Stimulated activated naive CD4-positive, alpha-beta T cell (primary cell): ENCODE measurements at places on chromosomes 3 and 15.
A peak's percentile ranks its signal among the peaks of the same experiment; 100 is the strongest.

GRCh38 chr15:89680282-89680873 lies 1.2 kb upstream of the PLIN1 start:
- DNase-seq = no peak

DNA sequence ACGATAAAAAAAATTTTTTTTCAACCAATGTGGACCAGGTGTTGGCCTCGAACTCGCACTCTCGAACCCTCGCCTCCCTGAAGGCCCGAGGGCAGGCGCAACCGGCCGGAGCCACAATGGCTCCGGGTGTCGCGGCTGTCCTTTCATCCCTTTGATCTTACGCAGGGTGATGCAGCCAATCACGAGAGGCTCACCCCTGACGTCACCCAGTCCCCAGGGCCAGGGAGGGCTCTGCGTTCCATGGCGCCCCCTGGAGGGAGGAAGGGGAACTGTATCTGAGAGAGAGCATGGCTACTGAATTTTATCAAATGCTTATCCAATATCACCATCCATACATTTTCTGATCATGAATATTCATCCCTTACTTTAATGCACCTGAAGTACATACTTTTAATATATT lies 15.4 kb upstream of the GMNC start:
- no peak for DNase-seq

GRCh38 chr3:172096881-172097420 lies 57.6 kb downstream of the FNDC3B start:
- no peak for DNase-seq

GRCh38 chr15:73578026-73578425 lies 55.2 kb downstream of the NPTN start:
- DNase-seq = no peak

GRCh38 chr3:59234884-59235633 lies 185.2 kb upstream of the CFAP20DC start:
- no peak for DNase-seq

- DNase-seq = no peak
Measured at GRCh38 chr15:93209690-93210445, 120.9 kb upstream of the RGMA start.

- DNase-seq = no peak
Measured at GRCh38 chr3:194133661-194134230, 2.2 kb upstream of the HES1 start.

DNA sequence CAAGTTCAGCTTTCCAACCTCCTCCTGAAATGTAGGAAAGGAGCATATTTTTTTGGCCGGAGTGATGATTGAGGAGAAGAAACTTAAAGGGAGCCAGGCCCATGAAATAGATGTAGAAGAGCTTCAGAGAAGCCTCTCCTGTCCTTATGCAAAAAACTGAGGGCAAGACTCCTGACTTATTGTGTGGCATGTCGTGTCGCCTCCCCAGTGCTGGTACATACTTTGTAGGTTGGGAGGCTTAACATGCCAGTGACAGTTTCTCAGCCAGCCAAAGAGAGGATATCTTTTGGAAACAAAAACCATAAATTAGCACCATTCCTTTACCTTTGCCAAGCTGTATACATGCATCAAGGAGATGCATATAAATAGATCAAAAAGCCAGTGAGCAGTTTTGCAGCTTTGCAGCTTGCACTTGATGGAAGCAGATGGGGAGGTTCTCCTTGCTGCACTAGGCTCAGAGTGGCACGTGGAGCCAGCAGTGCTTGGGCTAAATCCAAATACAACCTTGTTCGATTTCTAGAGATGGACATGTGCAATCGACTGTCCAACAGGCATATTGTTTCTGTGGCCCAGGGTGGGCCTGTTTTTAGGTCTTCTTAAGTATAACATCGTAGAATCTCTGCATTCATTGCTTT lies 10.2 kb downstream of the SLCO3A1 start:
- DNase-seq = no peak

- no peak for DNase-seq
Measured at GRCh38 chr3:22907161-22907780, 295.9 kb upstream of the UBE2E2 start.

GRCh38 chr3:66482018-66482404 lies 18.8 kb downstream of the LRIG1 start:
- DNase-seq = no peak

GRCh38 chr15:36878684-36879262 lies 221.6 kb downstream of the MEIS2 start:
- no peak for DNase-seq

DNA sequence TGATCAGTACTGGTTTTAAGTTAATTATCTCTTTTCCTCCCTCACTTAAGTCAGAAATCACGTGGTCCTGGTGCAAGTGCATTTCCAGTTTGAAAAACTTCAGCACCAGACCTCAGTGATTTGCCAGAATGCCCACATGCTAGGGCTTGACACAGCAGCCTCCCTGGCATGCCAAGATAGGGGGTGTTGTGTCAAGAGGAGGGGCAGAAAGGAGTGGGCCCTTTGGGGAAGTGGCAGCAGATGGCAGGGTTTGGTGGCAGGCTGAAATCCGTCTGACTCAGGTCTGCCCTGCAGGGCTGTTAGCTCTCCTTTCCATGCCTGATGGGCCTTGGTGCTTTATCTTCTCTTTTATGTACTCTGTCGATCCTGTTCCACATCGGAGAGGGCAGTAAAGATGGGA lies 23.4 kb downstream of the PXK start:
- DNase-seq = no peak

DNA sequence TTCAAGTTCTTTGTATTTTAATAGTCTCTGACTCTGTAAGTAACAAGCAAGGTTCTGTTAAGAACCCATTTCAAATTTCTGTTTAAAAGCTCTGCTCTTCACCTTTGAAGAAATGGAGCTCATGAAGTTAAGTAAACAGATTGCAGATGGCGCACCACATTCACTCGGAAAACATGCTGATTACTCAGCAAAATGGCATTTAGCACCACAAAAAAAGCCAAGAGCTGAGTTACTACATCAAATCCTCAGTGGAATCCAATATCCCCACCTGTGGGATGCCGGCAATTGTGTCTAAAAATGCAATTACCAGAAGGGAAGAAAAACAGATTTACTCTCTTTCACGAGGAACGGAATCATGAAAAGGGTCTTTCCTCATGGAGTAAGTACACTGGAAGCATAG lies 758.0 kb downstream of the NTRK3 start:
- DNase-seq = no peak

- DNase-seq = no peak
Measured at GRCh38 chr3:137205394-137206045, 247.7 kb downstream of the IL20RB start.

GRCh38 chr15:71080705-71081104 lies 34.6 kb upstream of the THSD4 start:
- no peak for DNase-seq

DNA sequence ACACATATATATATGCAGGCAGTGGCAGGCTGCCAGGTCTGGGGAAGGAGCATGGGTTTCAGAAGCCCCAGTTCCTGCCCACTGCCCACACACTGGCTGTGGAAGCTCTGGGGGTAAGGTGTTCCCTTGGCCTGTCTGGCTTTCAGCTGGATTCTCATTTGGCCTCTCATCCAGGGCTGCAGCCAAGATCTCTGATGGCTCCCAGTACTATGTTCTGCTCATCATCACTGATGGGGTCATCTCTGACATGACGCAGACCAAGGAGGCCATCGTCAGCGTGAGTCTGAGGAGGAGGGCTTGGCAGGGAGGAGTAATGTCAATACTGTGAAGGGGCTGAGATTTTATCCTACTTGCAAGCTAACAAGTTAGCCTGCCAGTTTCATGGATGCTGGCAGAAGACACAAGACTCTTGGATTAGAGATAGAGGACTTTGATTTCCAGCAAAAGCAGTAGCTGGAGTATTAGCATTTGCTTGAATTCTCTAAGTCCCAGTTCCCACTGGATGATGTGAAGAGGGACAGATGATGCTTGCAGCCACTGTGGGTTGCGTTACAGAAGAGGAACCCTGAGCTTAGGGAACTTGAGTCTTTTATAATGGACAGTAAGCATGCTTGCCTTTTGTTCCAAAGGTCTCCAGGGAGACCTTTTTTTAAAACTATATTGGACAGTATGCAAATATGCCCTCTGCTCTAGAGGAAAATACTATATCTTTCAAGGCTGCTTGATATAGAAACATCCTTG lies 5.6 kb upstream of the BRPF1 start:
- no peak for DNase-seq

DNA sequence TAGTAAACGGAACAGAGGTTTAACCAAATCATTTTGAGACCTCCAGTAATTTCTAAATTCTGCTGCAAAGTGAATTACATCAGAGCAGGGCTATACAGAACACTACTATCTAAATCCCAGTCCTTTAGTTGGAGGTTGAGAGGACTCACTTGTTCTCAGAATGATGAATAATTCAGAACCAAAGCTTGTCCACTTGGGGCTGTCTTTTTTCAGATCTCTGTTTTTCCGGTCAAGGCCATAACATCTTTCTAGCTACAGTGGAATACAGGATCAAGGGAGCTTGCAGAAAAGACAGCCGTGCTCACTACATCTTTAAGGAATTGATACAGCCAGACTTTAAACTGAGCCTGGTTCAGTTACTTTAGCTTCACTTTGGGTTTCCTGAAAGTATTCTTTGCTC lies 194.5 kb downstream of the EFHB start:
- no peak for DNase-seq

DNA sequence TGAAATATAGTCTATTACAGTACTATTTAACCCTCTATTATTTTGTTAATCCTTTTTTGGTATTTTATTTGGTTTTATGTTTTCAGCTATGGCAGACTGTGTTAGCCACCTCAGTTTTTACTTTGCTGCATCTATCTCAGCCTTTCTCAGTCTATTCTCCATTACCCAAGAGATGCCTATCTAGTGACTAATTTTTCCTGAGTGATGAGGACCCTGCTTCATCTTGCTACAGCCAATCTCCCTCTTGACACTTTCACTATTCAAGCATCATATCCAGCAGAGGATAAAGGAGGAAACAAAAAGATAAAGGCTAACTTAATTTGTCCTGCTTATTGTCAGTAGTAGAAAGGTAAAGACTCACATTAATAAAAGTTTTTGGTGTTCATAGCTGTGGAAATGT lies 141.8 kb upstream of the NECTIN3 start:
- DNase-seq = no peak

GRCh38 chr15:86743283-86743903 lies 663.7 kb downstream of the AGBL1 start:
- peak; percentile 2 for DNase-seq

- no peak for DNase-seq
Measured at GRCh38 chr3:130341388-130341787, 4.1 kb upstream of the COL6A5 start.

- DNase-seq = no peak
Measured at GRCh38 chr15:38540510-38540909, 24.1 kb downstream of the RASGRP1 start.

DNA sequence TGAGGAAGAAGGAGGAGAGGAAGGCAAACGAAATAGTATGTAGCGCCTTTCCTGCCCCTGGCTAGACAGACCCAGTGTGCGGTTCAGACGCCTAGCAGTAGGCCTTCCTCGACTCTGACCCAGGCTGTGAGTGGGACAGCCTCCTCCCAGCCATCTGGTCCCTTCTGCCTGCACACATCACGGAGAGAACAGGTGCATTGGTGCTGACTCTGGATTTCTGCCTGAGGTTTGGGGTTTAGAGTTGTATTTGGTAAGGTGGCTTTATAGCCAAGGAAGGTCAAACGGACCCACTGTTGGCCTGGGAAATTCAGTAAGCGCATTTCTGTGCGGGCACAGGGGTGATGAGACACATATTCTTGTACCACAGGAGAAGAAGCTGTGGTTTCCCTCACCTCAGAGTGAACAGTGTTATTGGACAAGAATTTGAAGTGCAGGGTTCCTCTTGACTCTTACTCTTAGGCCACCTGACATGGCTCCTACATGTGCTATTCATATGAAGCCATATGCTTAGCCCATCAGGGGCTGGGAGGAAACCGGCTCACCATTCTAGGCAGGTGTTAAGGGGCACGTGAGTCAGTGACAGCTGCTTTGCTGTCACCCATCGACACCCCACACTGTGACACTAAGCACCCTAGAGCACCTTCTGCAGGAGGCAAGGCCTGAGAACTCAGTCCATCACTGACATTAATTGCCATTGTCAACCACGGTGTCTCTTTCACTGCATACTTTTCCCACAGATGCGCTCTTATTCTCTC lies 143.3 kb downstream of the CHDH start:
- no peak for DNase-seq

DNA sequence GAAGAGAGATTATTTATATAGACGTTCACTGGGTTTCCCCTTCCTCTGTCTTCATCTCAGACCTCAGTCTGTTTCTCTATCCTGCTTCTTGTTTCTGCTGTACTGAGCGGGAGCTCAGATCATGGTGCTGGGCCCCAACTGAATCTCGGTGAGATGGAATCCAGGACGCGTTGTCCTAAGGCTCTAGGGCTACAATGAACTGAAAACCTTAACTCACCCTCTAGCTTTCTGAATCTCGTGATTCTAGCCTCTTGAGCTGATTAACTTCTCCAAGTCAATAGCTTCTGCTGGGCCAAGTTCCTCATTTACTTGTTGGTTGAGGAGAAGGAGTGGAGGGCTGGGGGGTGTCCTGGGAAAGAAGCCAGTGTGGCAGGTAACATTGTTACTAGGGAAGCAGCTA lies 32.7 kb upstream of the MAP3K13 start:
- DNase-seq = no peak

GRCh38 chr15:25719101-25719985 lies 143.8 kb downstream of the ATP10A start:
- DNase-seq = no peak

DNA sequence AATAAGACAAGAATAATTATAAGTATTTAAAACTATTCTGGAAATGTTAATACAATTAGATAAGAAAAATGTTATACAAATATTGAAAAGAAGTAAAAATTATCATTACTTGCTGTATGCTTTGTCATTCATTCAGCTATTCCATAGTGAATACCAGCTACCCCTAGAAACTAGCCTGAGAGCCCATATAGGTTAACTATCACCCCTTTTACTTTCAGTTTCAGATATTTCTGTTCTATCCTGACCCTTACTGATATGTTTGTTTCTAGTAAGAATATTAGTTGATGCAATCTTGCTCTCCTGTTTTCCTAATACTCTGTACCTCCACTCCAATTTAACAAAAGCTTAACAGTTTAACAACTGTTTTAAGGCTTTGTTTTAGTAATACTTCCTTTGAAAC lies 31.6 kb downstream of the FAM227B start:
- DNase-seq = no peak

GRCh38 chr15:33094336-33094735 lies 100.2 kb downstream of the FMN1 start:
- DNase-seq = no peak
